HS-27A (cell line): ENCODE measurements at places on chromosomes 6 and 20.

DNA sequence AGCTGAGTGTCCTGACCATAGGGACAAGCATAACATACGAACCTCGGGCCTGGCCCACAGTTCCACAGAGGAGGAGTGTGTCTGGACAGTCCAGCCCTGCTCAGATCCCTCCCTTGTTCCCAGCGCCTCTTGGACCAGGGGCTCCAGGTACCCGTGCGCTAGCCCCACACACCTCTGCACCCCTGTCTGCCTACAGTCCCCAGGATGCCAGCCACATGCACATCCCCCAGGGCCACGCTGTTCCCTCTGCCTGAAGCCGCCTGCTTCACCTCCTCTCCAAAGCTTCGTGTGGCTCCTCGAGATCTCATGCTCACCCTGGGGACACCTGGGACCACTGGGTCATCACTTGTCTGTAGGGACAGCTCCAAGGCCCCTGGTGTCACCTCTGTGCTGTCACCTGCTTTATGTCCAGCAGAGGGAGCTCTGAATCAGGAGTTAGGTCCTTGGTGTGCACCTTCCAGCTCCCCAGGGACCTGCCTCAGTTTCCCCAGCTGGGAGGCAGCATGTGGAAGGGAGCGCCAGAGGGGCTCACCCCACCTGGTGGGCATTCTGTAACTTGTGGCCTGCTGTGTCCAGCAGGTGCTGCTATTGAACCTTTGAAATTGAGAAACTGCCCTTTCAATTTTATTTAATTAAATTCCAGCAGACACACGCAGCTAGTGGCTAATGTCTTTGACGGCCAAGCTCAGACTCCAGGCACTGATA is 7.3 kb upstream of the YTHDF1 start:
- DNase-seq: peak; percentile 20

GRCh38 chr20:56630086-56630493 is 984 bp downstream of the TFAP2C start:
- DNase-seq: no peak

DNA sequence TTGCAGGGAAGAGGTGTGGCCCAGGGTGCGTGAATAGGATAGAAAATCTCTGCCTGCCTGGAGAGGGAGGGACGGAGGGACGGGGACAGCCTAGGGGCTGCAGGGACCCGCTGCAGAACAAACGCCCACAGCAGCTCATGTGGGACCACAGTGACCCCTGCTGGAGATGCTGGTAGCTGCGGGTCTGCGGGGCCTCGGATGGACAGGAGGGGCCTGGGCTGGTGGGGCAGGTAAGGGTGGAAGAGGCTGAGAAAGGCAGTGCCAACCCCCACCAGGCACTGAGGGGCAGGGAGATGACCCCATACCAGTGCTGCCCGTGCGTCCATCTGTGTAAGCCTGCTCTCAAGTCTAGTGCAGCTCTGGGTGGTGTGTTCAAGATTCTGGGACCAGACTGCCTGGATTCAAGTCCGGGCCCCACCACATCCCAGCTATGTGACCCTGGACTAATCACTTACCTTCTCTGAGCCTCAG is 39.4 kb downstream of the KIAA1755 start:
- peak; percentile 72 for DNase-seq

DNA sequence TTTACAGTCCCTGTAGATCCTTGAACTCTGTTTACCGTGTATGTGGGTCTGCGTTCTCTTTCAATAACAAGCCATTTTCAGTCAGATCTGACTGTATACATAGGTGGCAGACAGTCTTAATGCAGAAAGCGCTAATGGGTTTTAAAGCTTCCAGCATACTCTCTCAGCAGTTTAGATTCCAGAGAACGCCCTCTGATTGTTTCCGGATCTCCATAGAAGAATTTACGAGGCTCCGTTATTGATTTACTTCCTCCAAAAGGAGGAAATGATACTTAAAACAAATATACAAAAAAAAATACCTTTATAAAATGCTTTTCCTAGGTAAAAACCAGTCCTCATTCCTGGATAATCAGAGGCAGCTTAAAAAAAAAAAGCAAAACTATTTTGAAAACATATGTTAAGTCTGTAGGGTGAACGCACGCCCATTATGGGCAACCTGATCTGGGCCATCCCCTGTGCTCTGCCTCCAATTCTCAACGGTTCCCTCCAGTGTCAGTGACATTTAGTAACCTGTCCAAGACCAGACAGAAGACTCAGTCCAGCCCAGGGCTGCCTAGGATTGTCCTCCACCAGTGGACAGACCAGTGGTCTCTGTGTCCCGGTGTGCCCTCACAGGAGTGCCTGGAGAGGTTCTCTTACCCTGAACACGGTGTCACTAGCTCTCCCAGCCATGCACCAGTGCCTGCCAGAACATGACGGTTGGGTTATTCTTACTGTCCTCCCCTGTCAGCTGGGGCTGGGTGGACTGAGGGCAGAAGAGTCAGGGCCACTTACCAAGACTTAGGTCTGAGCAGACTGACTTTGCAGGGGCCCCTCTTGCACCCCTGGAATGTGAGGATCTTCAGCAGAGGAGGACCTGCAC is 217.3 kb downstream of the ARID1B start:
- DNase-seq: no peak

DNA sequence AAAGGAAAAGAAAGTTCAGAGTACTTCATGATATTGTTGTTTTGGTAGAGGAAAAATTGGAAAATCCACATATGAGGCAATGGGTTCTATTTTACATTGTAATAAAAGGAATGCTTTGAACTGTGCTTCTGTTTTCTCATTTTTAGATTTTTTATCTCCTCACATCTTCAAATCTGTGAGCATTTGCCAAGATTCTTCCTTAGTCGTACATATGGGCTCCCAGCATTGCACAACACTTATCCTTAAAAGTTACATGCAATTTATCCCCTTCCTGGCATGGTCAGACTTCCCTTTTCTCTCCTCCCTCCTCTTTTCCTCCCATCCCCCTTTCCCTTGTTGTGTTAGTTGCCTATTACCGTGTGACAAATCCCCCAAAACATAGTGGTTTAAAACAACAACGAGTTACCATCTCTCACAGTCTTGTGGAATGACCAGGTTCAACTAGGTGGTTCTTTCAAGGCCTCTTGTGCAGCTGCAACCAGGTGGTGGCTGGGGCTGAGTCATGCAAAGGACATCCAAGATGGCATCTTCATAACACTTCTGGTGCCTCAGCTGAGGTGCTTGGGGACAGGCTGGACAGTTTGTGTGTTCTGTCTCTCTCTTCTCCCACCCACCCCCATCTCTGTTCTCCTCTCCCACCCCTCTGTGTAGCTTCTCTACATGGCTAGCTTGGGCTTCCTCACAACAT is 68.7 kb downstream of the TXNDC5 start:
- DNase-seq: no peak

DNA sequence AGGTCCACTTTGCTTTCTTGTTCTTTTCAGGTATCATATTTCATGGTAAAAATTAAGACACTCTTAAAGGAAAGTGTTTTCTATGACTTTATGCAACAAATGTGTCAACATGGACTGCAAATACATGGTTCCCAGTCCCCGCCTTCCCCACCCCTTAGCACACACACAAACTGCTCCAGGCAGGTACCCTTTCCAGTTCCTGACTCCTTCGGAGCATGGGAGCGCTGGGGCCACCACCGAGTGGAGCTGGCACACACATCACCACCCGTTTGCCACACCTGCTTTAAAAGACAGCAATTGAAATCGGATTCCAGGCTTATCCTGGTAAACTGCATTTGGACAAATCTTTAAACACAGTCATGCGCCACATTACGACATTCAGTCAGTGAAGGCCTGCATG is 22.2 kb downstream of the RNASET2 start:
- no peak for DNase-seq

GRCh38 chr6:29597184-29597583 is 12.3 kb downstream of the OR2H2 start:
- DNase-seq: no peak

DNA sequence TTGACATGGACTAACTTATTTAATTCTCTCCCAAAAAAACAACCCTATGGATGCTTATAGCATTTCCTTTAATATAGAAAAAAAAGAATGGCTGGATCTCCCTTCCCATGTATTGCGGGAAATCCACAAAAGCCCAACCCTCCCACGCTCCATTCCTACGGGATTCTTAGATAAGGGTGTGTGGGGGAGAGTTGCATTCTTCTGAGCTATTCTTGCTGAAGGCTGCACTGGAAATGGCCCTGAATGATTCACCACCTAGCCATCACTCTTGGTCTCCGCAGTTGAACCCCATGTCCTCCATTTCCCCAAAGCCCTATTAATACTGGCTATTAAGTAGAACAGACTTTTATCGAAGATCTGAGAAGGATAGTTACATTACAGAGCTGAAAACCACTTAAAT is 41.9 kb upstream of the ADGRF5 start:
- DNase-seq: no peak

GRCh38 chr6:56220078-56220477 is 27.3 kb downstream of the COL21A1 start:
- no peak for DNase-seq

DNA sequence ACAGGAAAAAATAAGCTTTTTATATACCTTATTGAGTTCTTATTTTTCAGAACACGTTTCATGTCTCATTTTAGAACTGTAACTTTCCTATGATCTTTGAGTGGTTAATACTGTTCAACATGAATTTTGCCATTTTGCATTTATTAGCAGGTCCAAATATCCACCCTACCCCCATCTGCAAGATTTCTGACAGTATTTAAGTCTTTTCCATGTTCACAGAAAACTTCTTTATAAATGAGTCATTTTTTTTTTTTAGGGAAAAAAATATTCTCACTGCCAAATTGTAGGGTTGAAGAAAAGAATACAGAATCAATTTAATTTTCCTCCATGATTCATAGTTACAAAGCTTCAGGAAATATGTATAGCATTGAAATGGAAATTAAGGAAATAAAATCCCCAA is 101.8 kb downstream of the COL21A1 start:
- DNase-seq: no peak

- no peak for DNase-seq
These were observed 89.3 kb downstream of the HAO1 start for GRCh38 chr20:7850775-7851490.

GRCh38 chr6:33827546-33828451 is 24.0 kb upstream of the MLN start:
- DNase-seq: no peak

- DNase-seq: no peak
These were observed 262.3 kb upstream of the PLN start for GRCh38 chr6:118285791-118286190.

DNA sequence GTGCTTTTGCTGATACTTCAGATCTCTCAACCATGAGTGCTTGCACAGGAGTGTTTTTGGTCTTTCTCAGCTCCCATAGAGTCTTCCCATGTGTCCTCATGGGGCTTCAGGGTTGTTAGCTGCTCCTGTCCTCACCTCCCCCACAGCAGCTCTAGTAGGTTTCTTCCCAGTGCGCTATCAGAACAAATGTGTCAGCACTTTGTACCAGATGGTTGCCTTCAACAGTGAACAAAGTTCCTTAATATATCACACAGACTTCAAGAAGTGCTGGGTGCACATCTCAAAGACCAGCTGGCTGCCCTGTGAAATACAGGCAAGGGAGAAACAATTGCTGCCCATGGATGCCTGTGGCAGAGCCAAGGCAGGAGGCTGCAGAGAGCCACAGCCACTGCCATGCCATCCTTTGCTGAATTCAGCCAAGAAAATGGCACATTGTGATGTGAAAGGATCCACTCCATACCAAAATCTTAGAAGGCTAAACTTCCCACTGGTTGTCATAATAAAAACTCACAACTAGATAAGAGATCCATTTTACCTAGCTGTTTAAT is 471.3 kb downstream of the C6orf118 start:
- DNase-seq: no peak

DNA sequence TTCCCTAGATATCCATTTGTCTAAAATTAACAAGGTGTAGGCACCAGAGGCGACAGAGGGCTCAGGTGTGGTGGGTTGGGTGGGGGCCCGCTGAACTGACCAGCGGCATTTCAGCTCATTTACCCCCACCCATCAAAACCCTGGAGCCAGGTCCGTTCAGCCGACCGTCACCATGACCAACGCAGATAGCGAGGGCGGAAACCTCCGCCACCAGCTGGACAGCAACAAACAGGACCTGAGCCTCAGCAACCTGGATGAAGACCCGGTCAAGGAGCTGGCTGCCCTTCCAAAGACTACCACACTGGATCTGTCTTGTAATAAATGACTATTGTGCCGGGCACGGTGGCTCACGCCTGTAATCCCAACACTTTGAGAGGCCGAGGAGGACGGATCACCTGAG is 120.8 kb upstream of the LGSN start:
- no peak for DNase-seq

- no peak for DNase-seq
These were observed 74.3 kb downstream of the RALGAPA2 start for GRCh38 chr20:20637998-20638725.

DNA sequence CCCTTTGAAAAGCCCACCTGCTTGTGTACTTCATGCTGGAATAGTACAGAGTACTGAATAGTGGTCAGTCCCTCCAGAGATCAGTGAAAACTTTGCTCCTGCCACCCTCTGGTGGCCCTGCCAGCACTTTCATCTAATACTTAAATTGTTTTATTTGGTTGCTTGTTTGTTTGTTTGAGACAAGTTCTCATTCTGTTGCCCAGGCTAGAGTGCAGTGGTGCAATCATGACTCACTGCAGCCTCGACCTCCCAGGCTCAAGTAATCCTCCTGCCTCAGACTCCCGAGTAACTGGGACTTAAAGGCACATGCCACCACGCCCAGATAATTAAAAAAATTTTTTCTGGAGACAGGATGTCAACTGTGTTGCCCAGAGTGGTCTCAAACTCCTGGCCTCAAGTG is 9.1 kb downstream of the FAM83D start:
- DNase-seq: no peak

DNA sequence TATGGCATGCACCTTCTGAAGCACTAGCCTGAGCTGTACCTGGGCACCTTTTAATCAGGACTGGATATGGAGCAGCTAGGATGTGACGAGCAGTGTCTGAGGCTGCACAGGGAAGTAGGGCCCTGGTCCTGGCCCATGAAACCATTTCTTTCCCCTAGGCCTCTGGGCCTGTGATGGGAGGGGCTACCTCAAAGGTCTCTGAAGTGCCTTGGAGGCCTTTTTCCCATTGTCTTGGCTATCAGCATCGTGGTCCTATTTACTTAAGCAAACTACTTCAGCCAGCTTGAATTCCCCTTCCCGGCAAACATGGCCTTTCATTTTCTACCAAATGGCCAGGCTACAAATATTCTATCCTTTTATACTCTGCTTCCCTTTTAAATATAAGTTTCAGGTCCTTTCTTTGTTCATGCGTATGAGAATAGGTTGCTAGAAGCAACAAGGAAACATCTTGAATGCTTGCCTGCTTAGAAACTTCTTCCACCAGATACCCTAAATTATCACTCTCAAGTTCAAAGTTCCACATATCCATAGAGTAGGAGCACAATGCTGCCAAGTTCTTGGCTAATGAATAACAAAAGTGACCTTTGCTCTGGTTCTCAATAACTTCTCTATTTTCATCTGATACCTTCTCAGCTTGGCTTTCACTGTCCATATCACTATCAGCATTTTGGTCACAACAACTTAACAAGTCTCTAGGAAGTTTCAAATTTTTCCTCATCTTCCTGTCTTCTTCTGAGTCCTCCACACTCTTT is 673.1 kb downstream of the HTR1B start:
- no peak for DNase-seq

- no peak for DNase-seq
These were observed 74.9 kb downstream of the NCOA3 start for GRCh38 chr20:47576516-47577033.
